ENCODE measurements at places on chromosomes 3 and 15. TPM values are rescaled to one million over a fixed set of nuclear protein-coding genes. Genes with fewer than 3 reads are reported as not detected.
A peak's percentile ranks its signal among the peaks of the same experiment; 100 is the strongest.

Gene ATG3
- 67.2 TPM for total RNA-seq

DNA sequence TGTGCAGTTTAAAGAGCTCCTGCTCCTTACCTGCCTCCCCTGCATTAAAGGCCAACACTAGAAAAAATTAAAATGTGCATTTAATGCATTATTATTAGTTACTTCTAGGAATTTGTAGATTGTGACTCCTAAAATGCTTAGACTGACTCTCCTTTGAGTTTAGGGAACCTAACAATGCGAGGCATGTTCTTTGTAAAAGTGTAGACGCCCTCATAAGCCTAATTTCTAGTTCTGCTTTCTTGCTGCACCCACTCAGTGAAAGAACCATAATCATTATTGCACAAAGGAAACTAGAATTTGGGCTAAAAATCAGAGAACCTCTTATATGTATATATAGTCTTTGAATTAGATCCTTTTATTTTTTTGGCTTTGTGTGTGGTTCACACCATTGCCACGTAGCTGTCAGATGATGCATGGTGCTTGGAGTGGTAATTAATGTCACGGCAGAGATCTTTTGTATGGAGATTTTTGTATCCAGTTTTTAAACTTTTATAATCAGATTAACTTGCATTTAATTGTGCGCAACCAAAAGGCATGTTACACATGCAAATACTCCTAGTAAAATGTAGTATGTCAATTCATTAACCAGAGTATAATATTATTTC, 710 bp downstream of the ABHD10 start:
- no peaks in the 10 kb centered on the region for H3K27me3 ChIP-seq
- peak overlapping the region; percentile 86 for H3K4me3 ChIP-seq
- peaks cover 21% of the 10 kb centered on the region for H3K4me1 ChIP-seq
- H3K36me3 ChIP-seq: peaks cover 8% of the 10 kb centered on the region

GRCh38 chr3:4512895-4513616, 19.9 kb downstream of the ITPR1 start:
- H3K4me3 ChIP-seq: no peak overlapping the region
- no peaks in the 10 kb centered on the region for H3K36me3 ChIP-seq
- H3K27ac ChIP-seq: no peak overlapping the region
- H3K4me1 ChIP-seq: no peaks in the 10 kb centered on the region
- DNase-seq: no peak

- H3K27me3 ChIP-seq: no peaks in the 10 kb centered on the region
- no peak overlapping the region for H3K27ac ChIP-seq
- peaks cover 26% of the 10 kb centered on the region for H3K4me1 ChIP-seq
- no peaks in the 10 kb centered on the region for H3K36me3 ChIP-seq
- no peak for DNase-seq
These were observed 75.0 kb upstream of the VEPH1 start for GRCh38 chr3:157578181-157578580.

DNA sequence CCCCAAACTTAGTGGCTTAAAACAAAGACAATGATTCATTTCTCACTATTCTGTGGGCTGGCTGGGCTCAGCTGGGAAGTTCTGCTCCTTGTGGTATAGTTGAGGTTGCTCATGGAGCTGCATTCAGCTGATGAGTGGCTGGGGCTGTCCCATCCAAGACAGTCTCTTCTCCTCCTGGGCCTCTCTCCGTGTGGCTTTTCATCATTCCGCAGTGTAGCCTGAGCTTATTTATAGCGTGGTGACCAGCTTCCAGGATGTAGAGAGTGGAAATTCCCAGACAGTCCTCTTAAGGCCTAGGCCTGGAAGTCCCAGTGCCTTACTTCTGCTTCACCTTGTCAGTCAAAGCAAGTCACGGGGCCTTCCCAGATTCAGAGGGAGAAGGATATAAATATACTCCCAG, 136.7 kb upstream of the DAZL start:
- H3K36me3 ChIP-seq: no peaks in the 10 kb centered on the region
- H3K4me3 ChIP-seq: no peak overlapping the region
- H3K27ac ChIP-seq: peak overlapping the region; percentile 49
- no peak for DNase-seq
- peaks cover 16% of the 10 kb centered on the region for H3K4me1 ChIP-seq

All from osteoblast (primary cell).